Activated naive CD4-positive, alpha-beta T cell treated with anti-CD3 and anti-CD28 coated beads, Interleukin-2, amount 50 U/mL, for 72 hours (primary cell): ENCODE measurements at places on chromosomes 1 and 21. TPM values are rescaled to one million over a fixed set of nuclear protein-coding genes. Genes with fewer than 3 reads are reported as not detected.

Gene TNNI3K
- 0.45 TPM for total RNA-seq

Gene CLIC6
- 0.31 TPM for total RNA-seq

Gene MAB21L3
- not detected for total RNA-seq

Gene OR2W3
- total RNA-seq = not detected

Gene PADI1
- not detected for total RNA-seq

Gene CTH
- total RNA-seq = 12.0 TPM

Gene HDGF
- 325 TPM for total RNA-seq

Gene NCMAP
- 0.14 TPM for total RNA-seq

Gene RGSL1
- not detected for total RNA-seq

Gene NBPF6
- total RNA-seq = not detected
